LHCN-M2 (cell line): ENCODE measurements at places on chromosomes 5 and 9. TPM values are rescaled to one million over a fixed set of nuclear protein-coding genes. Genes with fewer than 3 reads are reported as not detected.

- peak; percentile 48 for DNase-seq
Measured at GRCh38 chr9:4855841-4856240, 63.1 kb downstream of the RCL1 start.

DNA sequence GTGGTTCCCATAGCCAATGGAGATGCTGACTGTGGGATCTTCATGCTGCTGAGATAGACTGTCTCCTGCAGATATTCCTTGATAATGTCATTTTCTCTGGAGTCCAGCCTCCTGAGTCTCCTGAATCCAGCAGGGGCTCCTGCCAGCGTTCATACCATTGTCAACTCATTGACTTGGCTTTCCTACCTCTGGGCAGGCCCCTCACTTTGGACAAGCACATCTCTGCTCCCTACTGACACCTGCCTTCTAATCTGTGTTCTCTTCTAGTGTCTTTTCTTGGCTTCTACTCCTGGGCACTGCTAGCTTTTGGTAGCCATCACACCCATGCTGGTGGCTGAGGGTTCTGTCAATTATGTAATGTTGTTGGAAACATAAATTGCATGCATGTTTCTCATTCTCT is 138.0 kb downstream of the ADCY2 start:
- no peak for DNase-seq

DNA sequence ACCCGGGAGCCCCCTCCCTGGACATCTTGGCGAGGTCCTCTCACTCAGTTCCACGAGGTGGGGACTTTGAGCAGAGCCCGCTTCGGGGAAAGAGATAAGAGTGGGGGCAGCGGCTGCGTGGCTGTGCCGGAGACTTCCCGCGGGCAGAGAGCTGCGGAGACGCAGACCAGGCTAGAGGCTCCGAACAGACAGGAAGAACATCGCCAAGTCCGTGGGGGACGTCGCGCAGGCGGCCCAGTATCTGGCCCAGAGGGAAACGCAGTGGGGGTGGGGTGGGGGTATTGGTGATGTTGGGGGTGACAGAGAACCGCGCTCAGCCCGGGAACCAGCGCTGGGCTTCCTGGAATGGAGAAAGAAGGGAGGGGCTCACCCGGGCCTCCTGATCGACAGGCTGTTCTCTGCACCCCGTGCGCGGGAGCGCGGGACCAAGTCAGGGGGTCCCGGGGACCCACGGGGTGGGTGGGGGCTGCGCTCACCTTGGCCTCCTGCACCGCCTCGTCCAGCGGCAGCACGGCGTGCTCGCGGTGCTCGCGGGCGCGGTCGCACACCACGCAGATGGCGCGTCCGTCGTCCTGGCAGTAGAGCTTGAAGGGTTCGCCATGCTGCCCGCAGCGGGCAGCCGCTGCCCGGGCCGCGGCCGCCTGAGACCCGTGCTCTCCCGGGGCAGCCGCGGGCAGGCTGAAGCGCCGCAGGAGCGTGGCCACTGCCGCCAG is 727 bp downstream of the TRIM7 start:
- no peak for DNase-seq

- DNase-seq, result no peak
Measured at GRCh38 chr9:121253821-121254501, 14.0 kb upstream of the GSN start.

DNA sequence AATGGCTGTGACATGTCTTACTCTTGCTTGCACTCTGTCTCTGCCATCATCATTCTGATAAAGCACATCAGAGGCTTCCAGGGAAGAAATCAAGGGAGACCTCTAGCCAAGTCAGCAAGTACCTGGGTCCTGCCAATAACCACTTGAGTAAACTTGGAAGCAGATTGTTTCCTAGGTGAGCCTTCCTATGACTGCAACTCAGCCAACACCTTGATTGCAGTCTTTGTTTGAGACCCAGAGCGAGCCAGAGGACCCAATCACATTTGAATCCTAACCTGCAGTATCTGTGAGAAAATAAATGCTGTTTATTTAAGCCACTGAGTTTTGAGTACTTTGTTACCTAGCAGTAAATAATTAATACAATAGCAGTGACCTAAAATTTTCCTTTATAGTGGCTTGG is 356.8 kb upstream of the CHD1 start:
- no peak for DNase-seq

GRCh38 chr5:33330426-33330825 is 110.3 kb upstream of the TARS1 start:
- DNase-seq, result no peak

DNA sequence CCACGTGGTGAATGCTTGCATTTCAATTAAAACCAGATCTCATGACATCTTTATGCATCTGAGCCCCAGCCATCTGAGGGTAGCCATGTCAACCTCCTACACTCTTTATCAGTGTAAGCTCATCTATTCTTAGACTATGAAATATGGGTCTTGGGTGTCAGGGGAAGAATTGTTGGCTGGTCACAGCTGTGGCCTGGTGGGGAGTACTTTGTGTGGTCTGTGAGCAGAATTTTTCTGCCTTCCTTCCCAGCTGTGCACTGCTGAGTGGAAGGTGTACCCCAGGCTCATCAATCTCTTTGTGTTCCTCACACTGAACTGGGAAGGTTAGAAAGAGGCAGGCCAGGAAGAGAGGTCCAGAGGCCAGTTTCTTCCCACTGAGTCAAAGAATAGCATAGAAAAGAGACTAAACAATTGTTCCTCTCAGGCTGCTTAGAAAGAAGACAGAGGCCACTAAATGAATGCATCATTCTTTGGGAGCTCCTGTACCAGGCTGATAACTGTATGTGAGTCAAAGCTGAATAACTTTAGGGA is 202.7 kb upstream of the RGMB start:
- peak; percentile 71 for DNase-seq

DNA sequence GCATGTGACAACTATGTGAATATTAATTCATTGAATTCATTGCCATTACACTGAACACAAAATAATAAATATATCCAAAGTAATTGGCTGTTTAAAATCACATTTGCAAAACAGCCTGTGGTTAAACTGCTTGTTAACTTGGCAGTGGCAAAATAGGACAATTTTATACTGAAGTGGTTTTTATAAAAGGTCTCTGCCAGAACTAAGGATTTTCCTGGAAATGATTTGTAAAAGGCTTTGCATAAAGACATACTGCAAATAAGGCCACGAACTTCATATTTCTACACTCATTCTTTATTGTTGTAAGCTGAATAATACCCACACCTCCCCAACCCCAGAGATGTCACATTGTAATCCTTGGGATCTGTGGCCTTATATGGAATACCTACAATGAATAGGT is 370.3 kb upstream of the RGMB start:
- DNase-seq, result no peak

- peak; percentile 54 for DNase-seq
Measured at GRCh38 chr5:154285661-154286408, 95.3 kb downstream of the GALNT10 start.

DNA sequence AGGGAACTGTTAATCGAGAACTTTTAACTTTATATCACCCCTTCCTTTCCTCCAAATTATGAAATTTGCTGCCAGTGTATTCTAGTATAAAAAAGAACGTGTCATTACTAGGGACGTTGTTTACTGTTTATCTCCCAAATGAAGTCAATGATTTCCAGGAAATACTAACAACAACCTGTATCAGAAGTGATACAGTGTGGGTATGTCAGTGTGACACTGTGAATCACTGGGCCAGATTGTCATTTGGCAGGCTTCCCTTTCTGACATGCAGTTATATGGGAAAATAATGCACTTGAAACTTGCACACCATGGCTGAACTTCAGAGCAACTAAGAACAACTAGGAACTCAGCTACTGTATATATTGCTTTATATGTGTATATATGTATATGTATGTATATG is 12.6 kb downstream of the ZNF462 start:
- no peak for DNase-seq

GRCh38 chr9:119289740-119290433 is 79.3 kb downstream of the BRINP1 start:
- peak; percentile 48 for DNase-seq

- peak; percentile 66 for DNase-seq
Measured at GRCh38 chr5:53095931-53096525, 13.5 kb downstream of the MOCS2 start.

DNA sequence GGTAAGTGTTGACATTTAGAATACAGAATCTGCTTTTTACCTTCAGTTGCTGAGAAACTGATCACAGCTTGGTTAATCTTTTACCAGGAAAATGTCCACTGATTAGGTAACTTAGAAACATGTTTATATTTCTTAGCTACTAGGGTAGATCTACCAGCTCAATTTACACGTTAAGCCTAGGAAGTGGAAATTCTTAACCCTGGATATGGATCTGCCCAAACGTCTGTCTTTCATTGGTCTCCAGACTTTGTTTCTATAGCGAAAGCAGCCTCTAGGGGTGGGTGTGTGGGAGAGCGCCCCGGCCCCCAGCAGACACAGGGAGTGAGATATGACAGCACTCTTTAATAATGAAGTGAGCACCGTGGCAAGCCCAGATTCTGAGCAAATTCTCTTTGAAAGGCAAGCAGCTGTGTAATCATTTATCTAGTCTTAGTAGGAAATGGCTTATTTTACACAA is 141.6 kb upstream of the ZNF608 start:
- peak; percentile 45 for DNase-seq

GRCh38 chr5:167576897-167577296 is 714.5 kb upstream of the WWC1 start:
- no peak for DNase-seq

- DNase-seq, result peak; percentile 31
Measured at GRCh38 chr9:136832581-136832980, 9.7 kb upstream of the AJM1 start.

- DNase-seq, result no peak
Measured at GRCh38 chr9:120863833-120864232, 13.2 kb downstream of the PHF19 start.

- DNase-seq, result peak; percentile 76
Measured at GRCh38 chr5:153476767-153477166, 13.7 kb upstream of the GRIA1 start.

DNA sequence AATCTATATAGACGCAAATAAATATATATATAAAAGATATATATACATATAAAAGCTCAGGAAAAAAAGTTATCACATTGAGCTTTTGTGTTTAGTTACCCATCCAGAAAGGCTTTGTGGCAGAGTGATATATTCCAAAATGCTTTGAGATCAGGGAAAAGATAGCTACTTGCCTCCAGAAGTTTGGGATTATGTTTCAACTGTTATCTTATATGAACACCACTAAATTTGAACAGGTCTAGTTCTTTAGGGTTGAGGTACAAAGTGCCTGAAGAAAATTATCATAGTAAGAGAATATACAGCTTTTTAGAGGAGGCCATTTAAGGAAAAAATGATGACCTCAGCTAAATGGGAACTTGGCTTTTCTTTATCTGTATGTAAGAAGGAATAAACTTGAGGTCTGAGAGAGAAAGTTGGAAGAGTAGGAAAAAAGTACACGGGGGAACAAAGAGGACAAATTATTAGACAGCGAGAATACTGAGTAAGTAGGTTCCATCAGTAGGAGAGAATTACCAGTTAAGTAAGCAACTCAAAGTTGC is 2.4 kb downstream of the ERP44 start:
- no peak for DNase-seq

GRCh38 chr5:178818094-178818493 is 41.7 kb upstream of the ZNF354B start:
- no peak for DNase-seq

GRCh38 chr5:160180931-160181330 is 48.4 kb upstream of the FABP6 start:
- no peak for DNase-seq

DNA sequence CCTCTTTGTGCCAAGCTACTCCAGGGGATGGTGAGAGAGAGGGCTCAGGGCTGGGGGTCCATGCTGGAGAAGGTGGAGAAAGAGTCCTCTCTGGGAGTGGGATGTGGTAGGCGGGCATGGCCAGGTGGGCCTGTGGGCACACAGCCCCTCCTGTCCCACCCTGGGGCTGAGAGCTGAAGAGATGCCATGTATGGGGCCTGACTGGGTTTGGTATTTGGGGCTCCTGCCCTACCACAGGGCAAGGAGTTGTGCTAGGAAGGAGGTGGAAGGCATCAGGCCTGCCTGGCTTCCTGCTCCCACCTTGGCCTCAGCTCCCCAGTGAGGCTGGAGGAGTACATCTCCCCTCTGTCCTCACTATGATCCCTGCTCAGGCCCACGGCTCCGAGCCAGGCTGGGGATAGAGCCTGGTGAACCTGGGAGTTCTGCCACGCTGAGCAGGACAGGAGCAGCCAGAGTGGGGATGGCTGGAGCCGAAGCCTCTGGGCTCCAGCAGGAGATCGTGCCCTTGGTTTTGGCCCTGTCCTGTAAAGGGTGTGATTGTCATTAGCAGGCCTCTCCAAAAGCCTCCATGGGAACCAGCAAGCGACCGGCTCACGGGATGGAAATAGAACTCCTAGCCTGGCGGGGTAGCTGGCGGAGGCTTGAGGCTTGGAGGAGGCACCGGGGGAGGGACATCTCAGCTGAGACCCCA is 75.5 kb downstream of the CACNA1B start:
- no peak for DNase-seq

DNA sequence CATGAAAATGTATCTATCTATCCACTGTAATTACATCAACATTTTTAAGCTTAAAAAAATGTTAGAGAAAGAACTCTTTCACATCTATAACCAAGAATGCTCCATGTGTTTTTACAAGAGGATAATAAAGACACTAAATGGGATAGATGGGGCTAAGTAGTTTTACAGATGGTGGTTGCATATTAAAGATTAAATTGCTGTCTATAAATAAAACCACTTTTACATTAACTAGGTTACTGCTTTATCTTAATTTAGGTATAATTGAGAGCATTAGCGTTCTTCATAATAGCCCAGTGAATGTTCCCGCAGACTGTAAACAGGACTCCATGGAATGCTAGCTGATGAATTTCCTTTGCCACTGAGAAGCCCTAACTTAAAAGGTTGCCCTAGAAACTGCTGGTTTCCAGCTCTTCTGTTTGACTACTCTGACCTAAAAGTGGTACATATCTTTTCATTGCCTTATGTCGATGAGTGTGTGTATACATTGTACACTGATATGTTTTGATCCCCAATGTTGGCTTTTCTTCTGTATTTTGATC is 117.9 kb downstream of the SGCD start:
- DNase-seq, result no peak

The CTNND2 gene
- 0.19 TPM in 1 of 2 replicates, not detected in the other for total RNA-seq

The REEP5 gene
- 40.6 and 41.4 TPM in 2 replicates for total RNA-seq

The DIPK1B gene
- 0.77 TPM in 1 of 2 replicates, not detected in the other for total RNA-seq

The WNT8A gene
- total RNA-seq, result not detected in 2 replicates

The GMCL2 gene
- total RNA-seq, result not detected in 2 replicates

The CNTNAP3B gene
- 0.11 TPM in 1 of 2 replicates, not detected in the other for total RNA-seq

The CDH6 gene
- total RNA-seq, result not detected in 2 replicates

The SPINK4 gene
- not detected in 2 replicates for total RNA-seq

The CYSRT1 gene
- 4.1 and 4.4 TPM in 2 replicates for total RNA-seq

The FBXO10 gene
- total RNA-seq, result 22.8 and 34.1 TPM in 2 replicates

The NDST1 gene
- 78.6 and 83.6 TPM in 2 replicates for total RNA-seq

The C9orf40 gene
- total RNA-seq, result 17.3 and 18.1 TPM in 2 replicates

The AGTPBP1 gene
- total RNA-seq, result 4.5 and 4.8 TPM in 2 replicates

The CCNI2 gene
- total RNA-seq, result 0.06 TPM in 1 of 2 replicates, not detected in the other

The SURF2 gene
- 25.3 and 29.6 TPM in 2 replicates for total RNA-seq

The CCNG1 gene
- total RNA-seq, result 259 and 279 TPM in 2 replicates
